Stimulated activated CD4-positive, alpha-beta T cell treated with anti-CD3 and anti-CD28 coated beads, TNF-alpha, amount 100 ng/mL, for 24 hours (primary cell): ENCODE measurements at places on chromosomes 12 and 14.
A peak's percentile ranks its signal among the peaks of the same experiment; 100 is the strongest.

- no peak for DNase-seq
These were observed 14.6 kb downstream of the GTF2A1 start for GRCh38 chr14:81206115-81206514.

- DNase-seq, result no peak
These were observed 614.9 kb downstream of the SLC16A7 start for GRCh38 chr12:60210756-60211155.

- DNase-seq, result no peak
These were observed 28.4 kb upstream of the BDKRB2 start for GRCh38 chr14:96176275-96176674.

- DNase-seq, result no peak
These were observed 44.2 kb downstream of the GPR137C start for GRCh38 chr14:52596861-52597260.

- peak; percentile 51 for DNase-seq
These were observed at the start of gene MUCL1 for GRCh38 chr12:54853933-54854538. TSS of gene MUCL1 (plus strand) at chr12:54854516. CDS start at chr12:54854583, 67 bp downstream.

DNA sequence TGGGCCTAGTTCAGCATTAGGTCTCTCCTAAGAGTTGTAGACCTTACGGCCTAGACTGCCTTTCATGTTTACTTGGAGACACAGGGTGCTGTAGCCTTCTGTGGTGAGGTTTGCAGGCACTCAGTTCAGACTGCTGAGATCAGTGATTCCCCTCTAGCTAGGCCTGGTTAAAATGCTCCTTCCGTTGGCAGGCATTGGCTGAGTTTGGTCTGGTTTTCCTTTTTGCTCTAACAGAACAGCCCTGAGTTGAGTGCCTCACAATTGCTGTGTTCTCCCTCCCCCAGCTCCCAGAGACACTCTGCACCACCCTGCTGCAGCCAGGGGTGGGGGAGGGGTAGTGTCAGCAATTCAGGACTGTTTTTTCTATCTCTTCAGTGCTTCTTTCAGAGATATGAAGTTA, 178.9 kb upstream of the DYRK2 start:
- DNase-seq, result no peak

- no peak for DNase-seq
These were observed 4.8 kb upstream of the SCARB1 start for GRCh38 chr12:124868252-124869058.

DNA sequence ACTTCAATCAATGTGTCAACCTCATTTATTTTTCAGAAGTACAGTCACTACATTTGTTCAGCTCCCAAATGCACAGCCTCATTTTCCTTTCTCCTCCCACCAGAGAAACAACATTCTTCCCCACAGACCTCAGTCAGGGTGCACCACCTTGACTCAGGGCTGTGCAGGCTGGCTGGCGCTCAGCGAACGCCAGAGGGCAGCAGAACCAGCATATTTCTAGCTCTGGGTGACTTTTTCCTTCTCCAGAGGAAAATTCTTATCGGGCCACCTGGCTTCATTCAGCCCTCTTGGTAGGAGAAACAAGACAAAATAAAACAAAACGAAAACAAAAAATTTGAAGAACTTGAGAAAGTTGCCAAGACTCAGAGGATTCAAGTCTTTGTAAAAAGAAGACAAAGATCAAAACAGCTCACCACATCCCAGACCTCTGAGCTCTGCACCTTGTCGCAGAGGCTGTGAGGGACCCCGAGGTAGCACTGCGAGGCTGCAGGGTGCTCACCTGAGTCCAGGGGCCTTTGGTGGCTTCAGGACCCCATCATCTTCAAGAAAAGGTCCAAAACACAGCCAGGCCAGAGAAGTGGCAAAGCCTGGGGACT, 33.7 kb downstream of the PAH start:
- DNase-seq, result no peak
